ENCODE measurements at places on chromosomes 16 and 17.
A peak's percentile ranks its signal among the peaks of the same experiment; 100 is the strongest.

DNA sequence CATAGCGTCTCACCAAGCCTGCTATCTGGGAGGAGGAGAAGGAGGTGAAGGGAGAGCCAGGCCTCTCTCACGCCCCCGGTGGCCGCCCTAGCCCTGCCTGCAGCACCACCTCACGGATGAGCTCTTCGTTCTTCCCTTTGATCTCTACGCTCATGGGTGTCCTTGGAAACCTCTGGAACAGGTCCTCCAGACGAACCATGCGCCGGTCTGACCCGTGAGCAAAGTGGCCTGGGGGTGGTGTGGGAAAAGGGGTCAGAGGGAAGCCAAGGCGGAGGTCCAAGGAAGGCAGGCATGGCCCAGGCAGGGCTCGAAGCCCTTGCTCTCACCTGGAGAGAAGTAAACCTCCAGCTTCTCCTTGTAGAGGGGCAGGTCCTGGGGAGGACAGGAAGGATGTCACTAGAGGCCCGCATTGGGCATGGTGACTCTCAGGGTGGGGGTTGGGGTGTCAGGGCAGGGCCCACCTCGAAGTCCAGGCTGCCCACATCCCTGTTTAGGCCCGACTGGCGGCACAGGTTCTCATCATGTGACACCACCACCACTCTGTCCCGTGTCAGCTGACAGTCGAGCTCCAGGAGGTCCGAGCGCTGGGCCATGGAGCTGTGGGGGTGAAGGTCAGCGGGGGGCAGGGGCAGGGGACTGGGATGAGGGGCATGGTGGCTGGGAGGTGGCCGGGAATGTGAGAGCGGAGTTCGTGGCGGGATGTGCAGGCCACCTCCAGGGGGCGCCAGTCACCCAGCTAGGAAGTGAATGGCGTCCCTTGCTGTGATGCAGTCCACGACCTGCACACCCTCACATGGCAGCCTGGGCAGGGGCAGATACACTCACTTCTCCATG is 923 bp downstream of the GDPD3 start:
- DNase-seq = peak; percentile 11

DNA sequence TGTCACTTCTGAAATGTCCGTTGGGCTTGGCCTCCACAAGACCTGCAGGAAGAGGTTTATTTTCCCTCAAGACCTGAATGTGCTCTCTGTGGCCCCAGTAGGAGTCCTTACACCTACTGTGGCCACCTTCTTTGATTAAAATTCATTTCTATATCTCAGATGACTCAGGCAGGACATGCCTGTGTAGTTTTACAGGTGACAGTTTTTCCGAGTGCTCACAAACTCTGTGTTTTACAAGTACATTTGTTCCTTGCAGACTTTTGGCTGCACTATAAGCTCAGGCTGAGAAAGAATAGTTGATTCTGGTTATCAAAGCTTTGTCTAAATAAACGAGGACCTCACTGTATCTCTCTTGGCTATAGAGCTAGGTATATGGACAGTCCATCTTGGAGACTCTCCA is 257.1 kb downstream of the MAP2K4 start:
- no peak for DNase-seq

- DNase-seq = no peak
Measured at GRCh38 chr16:48536614-48537200, 73.3 kb downstream of the N4BP1 start.

GRCh38 chr16:1691956-1692355 is 13.9 kb downstream of the JPT2 start:
- no peak for DNase-seq

- no peak for DNase-seq
Measured at GRCh38 chr17:44049294-44050060, 17.0 kb downstream of the LSM12 start.

DNA sequence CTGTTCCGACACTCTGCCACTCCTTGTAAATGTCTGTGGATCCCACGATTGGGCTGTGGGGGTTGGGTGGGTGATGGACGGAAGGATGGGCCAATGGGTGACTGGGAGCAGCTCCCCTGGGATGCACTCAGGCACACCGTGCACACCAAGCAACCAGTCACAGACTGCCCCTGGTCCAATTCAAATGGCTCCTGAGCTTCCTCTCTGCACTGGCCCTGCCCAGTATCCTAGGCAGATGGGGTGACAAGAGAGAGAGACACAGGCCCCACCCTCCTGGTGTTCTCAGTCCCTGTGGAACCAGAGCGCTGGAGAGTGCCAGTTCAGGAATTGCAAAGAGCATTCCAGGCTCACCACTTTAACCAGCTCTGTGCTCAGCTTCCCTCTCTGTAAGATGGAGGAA is 32.8 kb downstream of the BEAN1 start:
- DNase-seq = no peak

GRCh38 chr17:19539040-19539399 is 5.4 kb downstream of the SLC47A1 start:
- DNase-seq = no peak

DNA sequence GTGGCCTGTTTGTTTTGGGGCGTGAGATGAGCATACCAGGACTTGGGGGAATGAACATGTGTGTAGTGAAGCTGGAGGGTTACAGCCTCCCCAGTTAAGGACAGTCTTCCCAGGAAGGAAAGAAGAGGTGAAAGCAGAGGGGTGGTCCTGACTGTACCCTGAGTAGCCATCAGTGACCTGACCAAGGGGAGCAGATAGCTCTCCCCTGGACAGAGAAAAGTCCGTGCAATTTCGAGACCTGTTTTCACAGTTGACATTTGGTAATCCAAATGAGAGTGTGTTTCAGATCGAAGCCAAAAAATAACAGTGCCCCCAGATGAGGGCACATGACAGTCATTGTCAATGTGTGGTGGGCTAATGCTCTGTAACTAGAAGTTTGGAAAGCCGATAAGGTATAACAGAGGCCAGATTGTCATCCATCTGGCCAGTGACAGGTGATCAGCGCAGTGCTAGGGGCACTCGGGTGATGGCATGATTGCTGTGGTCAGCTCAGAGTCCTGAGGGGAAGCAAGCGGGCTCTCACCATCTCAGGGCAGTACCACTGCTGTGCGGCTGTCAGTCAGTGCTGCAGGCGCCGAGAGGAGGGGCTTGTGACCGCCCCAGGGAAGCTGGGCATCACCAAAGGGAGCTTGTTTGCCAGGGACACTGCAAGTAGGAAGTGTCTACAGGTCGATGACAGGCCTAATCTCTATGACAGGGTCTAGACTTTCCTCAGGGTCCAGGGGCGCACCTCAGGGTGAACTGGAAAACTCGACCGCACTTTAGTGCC is 1.1 kb upstream of the NME2 start:
- DNase-seq = no peak

Measured in bone marrow (tissue), 2 donors.